BJ (cell line): ENCODE measurements at places on chromosomes 16 and 17.

DNA sequence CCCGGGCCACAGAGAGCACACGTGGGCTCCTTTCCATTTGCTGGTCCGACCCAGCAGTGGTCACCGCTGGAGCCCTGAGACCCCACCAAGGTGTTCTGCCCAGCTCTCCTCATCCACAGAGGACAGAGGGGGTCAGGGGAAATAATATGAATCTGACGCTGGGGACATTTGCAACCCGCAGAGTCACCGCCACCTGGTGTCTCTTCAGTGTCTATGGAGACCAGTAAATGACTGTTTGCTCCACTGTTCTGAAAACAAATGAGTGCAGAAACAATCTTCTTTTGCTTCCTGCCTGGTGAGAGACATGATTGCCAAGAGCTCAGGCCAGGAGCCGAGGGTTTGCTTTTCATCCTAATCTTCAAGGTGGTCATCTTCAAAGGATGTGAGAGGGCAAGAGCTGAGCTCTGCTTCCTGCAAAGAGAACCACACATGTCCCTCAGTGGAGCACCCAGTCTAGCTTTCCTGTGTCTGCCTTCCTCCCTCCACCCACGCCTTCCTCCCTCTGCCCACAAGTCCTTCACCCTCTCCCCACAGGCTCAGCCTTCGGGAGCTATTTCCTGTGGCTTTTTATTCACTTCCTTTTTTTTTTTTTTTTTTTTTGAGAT lies 14.7 kb upstream of the KLHDC4 start:
- DNase-seq, result no peak

DNA sequence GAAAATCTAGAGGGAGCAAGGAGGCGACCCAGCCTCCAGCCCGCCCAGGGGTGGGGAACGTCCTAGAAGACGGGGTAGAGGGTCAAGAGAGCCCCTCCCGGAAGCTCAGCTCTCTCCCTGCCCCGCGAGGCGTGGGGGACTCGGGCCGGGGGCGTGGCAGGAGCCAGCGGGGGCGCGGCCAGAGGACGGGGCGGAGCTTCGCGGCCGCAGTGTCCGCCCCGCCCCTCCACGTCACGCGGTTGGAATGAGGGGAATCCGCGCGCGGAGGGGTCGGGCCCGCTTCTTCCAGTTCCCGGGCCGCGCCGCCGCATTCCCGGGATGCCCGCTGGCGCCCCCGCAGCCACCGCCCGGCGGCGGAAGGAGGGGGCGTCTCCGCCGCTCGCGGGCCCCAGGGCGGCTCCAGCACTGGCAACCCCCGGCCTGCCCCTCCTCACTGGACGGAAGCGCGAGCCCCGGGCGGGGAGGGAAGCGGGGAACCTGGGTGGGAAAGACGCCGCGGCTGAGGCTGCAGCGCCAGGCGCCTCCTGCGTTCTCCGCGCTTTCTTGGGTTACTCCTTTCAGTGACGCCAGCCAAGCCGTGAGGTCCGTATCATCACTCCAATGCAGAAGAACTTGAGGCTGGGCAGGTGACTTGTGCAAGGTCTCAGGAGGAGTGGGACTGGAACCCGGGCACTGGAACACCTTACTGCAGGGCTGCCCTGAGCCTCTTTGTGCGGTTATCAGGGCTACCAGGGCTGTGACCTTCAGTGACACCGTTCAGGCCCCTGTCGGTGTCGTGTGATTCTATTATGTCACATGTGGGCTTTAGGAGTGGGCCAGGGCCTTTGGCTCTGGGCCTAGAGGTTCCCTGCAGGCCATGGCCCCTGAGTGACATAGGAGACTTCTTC lies 4.3 kb downstream of the MYO1C start:
- DNase-seq, result peak; percentile 56

DNA sequence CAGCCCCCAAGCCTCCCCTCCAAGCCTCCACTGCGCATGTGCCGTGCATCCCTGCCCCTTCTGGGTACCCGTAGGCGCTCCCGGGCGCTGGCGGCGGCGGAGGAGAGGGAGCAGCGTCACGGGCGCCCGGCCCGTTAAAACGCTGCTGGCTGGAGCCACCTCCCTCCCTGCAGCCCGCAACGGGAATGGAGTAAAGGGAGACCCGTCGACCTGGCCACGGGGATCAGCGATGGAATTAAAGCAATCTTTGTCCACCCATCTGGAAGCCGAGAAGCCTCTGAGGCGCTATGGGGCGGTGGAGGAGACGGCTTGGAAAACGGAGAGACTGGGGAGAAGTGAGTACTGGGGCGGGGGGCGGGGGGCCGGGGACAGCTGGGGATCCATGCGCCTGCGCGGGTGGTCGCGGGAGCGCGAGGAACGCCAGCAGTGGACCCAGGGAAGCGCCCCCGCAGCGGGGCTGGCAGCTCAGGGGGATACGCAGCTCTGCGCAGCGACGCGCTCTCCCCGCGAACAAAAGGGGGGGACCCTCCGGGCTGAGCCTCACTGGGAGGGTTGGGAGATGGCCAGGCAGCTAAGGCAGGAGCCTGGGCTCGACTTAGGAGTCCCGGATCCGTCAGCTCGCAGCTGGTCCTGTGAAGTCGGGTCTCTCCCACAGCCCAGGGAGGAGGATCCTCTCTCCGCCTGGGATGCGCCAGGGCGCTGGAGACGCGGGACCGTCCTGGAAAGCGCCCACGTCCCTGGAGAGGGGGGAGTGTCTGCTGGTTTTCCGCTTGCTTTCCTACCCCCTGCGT lies at the start of gene BMERB1:
BMERB1 (plus strand) TSS at position 164 of the 791 bp plus-strand sequence; CDS start at position 230, 66 bp downstream.
- no peak for DNase-seq

- DNase-seq, result no peak
Observed at GRCh38 chr17:50641357-50641756, 6.7 kb downstream of the ABCC3 start.

DNA sequence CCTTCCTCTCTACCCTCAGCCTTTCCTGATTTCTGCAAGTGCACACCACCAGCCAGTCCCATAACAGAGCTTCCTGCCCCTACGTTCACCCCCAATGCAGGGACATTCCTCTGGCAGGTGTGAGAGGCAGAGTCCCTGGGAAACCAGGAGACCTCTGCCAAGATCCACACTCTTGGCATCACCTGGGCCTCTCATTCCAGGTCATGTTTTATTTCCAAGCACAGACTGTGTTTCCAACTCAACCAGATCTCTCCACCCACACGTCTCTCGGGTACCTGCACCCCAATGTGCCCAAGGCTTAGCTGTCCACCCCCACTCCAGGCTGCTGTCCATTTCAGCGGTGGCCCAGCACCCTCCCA lies 21.0 kb upstream of the PHB1 start:
- DNase-seq, result no peak

- no peak for DNase-seq
Observed at GRCh38 chr17:81631482-81631881, 5.4 kb downstream of the NPLOC4 start.

DNA sequence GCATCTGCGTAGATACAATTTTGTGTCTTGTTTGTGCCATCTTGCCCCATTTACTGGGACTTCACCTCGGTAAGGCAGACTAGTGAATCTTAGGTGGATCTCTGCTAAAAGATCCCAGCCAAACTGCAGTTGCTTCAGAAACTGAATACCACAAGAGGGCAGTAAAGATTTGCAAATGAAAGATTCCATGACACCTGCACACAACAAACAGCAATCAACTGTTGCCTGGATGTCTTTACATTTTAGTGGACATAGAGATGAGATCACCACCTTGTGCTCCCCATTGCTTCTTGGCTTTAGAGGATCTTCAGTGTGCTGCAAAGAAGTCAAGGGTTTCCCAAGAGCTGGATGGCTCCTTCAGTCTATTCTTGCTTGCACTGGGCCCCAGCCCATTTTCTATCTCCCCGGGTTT lies 119.2 kb upstream of the CACNG5 start:
- DNase-seq, result no peak

GRCh38 chr17:71163813-71164122 lies 957.1 kb upstream of the SOX9 start:
- DNase-seq, result no peak

DNA sequence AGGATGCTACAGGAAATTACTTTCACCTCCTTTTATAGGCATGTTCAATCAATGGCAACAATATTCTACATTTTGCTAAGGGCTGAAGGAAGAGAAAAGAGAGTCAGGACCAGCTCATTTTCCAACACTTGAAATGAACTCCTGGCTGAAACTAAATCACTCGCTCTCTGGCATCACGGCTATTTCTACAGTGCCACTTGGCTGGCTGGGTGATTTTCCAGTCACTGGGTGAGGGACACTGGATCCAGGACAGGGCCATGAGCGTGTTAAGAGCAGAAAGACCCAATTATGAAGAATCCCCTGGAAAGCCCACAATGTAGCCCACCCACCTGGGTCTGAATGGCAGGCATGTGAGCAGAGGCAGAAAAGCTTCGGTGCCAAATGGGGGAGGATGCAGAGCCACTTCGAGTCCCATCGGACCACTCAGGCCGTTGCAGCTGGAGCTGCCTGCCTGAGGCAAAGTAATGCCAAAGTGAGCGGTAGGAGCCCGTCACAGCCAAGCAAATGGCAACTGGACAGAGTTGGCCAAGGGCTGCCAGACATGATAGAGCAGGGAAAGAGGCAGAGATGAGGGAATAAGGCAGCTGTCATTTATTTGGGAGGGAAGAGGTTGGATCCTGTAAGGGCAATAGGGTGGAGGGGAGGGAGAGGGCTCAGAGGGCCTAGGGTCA lies 246.2 kb downstream of the STX8 start:
- DNase-seq, result no peak

GRCh38 chr17:76674600-76674999 lies 31.0 kb upstream of the ST6GALNAC1 start:
- no peak for DNase-seq

GRCh38 chr16:64475627-64476351 lies 646.1 kb downstream of the CDH11 start:
- DNase-seq, result no peak

DNA sequence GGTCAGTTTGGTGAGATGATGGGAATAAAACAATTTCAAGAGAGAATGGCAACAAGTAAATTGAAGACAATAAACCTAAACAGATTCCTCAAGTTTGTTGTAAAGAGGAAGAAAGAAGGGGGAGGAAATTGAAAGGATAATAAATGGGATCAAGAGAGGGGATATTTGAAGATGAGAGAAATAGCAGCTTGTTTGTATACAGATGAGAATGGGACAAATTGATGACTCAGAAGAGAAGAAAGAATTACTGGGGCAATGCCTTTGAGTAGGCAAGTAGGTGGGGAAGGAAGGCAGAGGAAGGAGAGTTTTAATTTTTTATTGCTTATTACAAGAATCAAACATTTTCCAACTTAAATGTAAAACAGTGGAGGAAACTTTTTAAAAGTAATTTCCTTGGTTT lies 98.3 kb downstream of the CHD9 start:
- DNase-seq, result no peak

DNA sequence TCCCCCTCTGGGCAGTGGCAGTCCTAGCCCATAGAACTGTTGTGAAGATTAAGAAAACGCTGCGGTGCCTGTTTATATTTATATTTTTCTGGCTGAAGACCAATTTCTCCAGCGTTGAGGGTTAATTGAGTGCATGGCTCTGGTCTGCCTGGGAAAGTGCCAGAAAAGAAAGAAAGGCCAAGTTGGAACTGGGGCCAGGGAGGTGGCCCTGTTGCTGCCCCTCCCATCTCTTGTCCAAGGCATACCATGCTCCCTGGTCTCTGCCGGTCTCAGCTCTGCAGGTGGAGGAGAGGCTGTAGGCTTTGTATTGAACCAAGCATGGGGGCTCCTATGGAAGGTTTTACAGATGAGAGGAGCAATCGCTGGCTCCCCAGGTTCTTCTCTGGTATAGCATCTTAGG lies 124.7 kb downstream of the MGAT5B start:
- no peak for DNase-seq

- no peak for DNase-seq
Observed at GRCh38 chr17:62134397-62134796, 69.3 kb upstream of the MED13 start.

DNA sequence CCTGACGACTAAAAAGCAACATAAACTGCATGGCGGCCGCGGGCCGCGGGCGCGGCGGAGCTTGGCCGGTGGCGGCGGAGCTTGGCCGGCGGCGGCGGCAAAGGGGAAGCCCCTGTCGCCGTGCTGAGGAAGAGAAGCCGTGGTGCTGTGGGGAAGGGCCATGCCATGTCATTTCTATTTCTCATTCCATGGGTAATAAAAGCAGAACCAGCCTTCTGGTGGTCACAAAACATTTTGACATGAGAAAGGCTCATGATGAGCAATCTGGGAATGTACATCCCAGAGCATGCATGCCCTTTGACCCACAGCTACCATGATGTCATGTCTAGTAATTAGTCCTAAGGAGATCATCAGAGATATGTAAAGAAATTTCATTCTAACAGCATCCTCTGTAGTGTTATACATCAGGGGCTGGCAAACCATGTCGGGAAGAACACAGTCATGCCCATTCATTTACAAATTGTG lies 23.9 kb upstream of the HEATR6 start:
- no peak for DNase-seq

DNA sequence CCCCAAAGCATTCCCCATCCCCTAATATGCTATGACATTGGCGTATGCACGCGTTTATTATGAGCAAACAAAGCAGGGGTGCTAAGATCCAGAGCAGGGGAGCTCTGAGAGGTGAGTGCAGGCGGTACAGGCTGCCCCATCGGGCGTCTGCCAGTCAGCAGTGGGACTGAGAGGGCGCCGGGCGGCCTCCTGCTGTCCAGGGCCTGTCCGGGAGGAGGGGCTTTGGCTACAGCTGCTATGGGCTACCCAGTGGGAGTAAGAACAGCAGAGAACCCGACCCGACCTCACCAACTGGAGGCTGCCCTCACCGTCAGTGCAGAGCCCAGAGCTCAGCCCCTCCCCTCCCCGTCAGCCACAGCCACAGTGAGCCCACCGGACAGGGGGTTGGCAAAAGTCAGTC lies 18.5 kb upstream of the AATK start:
- no peak for DNase-seq

GRCh38 chr17:65984299-65984698 lies 207.6 kb downstream of the CEP112 start:
- DNase-seq, result no peak

GRCh38 chr17:64061178-64061898 lies 40.9 kb upstream of the ICAM2 start:
- no peak for DNase-seq

- no peak for DNase-seq
Observed at GRCh38 chr17:65071861-65072260, 15.3 kb upstream of the GNA13 start.

DNA sequence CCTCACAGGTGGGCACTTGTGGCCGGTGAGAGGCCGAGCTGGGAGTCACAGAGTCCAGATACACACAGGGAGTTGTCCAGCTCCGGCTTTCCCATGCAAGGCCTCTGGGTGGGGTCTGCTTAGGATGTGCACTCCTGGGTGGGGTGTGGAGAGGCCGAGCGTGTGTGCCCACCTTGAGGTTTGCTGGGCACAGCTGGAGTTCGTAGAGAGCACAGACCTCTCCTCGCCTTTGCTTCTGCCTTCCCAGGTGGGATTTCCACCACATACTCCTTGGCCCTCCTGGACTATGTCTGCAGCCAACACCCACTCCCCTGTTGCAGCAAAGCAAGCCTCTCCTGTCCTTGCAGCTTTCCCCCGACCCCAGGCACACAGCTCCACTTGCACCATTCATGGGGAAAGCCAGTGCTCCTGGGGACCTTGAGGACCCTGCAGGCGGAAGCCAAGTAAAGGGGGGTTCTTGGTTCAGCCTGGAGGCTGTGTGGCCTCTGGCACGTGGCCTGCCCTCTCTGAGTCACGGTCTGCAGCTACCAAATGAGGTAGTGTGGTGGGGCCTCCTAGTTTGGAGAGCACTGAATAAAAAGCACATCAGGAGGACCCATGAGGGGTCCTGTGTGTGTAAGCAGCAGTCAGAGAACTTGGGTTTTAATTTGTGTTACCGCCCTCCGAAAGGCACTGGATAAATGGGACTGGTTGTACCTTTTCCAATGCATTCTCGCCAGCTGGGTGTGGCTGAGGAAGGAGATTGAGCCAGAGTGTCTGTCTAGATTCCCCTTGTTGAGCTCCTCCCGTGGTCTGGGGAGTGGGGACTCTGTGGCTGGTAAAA lies 31.5 kb downstream of the MPRIP start:
- DNase-seq, result no peak
